ENCODE measurements at places on chromosomes 6 and 20.

DNA sequence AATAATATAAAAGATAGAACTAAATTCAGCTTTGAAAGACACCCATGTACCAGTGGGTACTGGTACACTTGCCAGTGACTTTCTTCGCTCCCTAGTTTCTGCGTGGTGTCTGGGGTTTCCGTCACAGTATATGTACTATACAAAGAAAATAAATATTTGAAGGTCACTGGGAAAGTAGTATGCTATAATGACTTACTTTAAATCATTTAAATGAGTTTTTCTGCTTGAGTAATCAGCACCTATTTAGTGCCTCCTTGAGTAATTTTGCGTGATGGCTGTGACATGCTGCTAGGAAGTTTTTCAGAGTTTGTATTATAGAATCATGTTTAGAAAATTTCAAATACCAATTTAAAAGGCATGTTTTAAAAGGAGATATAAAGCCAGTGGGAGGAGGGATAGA is 3.2 kb upstream of the CTCFL start:
- peaks cover 2% of the 10 kb centered on the region for H3K27me3 ChIP-seq
- no peak overlapping the region for H3K4me3 ChIP-seq
- DNase-seq: no peak
- H3K4me1 ChIP-seq: peaks cover 1% of the 10 kb centered on the region
- H3K27ac ChIP-seq: no peak overlapping the region
- no peaks in the 10 kb centered on the region for H3K36me3 ChIP-seq

DNA sequence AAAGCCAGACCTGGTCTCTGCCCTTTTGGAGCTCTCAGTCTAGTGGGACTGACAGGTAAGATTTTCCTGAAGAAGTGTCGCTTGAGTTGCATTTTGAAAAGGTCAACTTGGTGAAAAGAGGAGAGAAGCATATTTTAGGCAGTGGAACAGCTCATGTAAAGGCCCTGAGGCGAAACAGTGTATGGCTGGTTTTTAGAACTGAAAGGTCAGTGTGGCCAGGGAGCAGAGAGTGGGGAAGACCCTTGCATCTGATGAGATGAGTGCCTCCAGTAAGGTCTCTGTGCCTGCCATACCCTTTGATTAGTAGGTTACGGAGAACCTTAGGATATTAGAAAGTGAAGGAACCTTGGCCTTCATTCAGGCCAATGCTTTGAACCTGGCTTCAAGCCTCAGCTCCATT is 55.9 kb upstream of the SAYSD1 start:
- DNase-seq: no peak
- H3K27ac ChIP-seq: no peak overlapping the region
- peaks cover 21% of the 10 kb centered on the region for H3K4me1 ChIP-seq
- H3K4me3 ChIP-seq: no peak overlapping the region

DNA sequence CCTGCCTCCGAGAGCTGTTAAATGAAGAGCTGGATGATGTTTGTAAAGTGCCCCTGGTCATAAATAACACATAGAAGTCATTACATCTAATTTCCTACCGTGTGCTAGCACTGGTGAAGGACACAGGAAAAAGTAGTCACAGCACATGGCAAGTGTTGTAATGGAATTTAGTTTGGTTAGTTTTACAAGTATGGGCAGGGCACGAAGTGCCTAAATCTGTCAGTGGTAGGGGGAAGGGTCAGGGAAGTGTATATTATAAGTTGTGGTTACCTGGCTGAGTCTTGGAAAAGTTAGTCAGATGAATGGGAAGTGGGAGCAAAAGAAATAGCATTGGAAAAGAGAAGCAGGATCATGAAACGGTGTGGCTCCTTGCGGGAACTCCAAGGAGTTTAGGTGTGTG is 1.6 kb downstream of the RIPPLY2 start:
- H3K27ac ChIP-seq: peak overlapping the region; percentile 15

GRCh38 chr6:90124874-90125510 is 171.7 kb downstream of the BACH2 start:
- no peak overlapping the region for H3K4me3 ChIP-seq
- no peaks in the 10 kb centered on the region for H3K27me3 ChIP-seq
- DNase-seq: no peak
- peak overlapping the region; percentile 55 for H3K27ac ChIP-seq

DNA sequence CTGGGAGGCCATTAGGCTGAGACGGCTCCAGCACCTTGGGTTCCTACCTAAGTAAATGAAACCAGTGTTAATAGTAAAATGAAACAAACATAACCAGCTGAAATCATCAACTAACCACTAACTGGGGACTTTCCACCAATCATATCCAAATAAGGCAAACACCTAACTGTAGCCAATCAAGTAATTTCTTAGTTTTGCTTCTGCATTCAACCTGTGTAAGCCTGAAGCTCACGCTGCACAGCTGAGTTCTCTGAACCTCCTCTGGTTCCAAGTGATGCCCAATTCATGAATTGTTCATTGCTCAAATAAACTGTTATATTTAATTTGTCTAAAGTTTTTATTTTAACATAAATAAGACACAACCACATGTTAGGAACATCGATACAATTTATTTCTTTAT is 22.5 kb downstream of the KLHL32 start:
- no peaks in the 10 kb centered on the region for H3K27me3 ChIP-seq
- no peaks in the 10 kb centered on the region for H3K36me3 ChIP-seq
- no peak overlapping the region for H3K4me3 ChIP-seq
- no peak overlapping the region for H3K27ac ChIP-seq
- H3K4me1 ChIP-seq: no peaks in the 10 kb centered on the region

DNA sequence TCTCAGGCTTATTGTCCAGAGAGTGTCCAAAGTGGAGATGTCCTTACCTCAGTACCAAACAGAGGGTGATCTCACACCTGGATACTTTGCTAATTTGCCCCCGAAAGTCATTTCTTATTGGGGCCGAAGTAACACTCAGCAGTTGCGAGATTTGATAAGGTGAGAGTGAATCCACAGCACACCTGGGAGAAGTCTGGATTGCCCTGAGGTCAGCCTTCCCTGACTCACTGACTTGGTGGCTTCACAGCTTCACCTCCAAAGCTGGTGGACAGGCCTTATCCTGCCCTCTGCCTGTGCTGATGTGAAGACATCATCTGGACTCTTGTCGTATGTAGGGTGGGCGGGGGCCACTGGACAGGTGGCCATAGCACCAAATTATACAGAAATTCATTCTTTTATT is 101.9 kb upstream of the ARMC2 start:
- no peak overlapping the region for H3K4me3 ChIP-seq
- H3K27me3 ChIP-seq: peaks cover 12% of the 10 kb centered on the region
- no peak for DNase-seq
- H3K27ac ChIP-seq: no peak overlapping the region

- DNase-seq: no peak
- H3K27me3 ChIP-seq: peaks cover 2% of the 10 kb centered on the region
- H3K4me3 ChIP-seq: no peak overlapping the region
- H3K36me3 ChIP-seq: no peaks in the 10 kb centered on the region
Measured at GRCh38 chr20:46936415-46937156, 41.9 kb downstream of the EYA2 start.

DNA sequence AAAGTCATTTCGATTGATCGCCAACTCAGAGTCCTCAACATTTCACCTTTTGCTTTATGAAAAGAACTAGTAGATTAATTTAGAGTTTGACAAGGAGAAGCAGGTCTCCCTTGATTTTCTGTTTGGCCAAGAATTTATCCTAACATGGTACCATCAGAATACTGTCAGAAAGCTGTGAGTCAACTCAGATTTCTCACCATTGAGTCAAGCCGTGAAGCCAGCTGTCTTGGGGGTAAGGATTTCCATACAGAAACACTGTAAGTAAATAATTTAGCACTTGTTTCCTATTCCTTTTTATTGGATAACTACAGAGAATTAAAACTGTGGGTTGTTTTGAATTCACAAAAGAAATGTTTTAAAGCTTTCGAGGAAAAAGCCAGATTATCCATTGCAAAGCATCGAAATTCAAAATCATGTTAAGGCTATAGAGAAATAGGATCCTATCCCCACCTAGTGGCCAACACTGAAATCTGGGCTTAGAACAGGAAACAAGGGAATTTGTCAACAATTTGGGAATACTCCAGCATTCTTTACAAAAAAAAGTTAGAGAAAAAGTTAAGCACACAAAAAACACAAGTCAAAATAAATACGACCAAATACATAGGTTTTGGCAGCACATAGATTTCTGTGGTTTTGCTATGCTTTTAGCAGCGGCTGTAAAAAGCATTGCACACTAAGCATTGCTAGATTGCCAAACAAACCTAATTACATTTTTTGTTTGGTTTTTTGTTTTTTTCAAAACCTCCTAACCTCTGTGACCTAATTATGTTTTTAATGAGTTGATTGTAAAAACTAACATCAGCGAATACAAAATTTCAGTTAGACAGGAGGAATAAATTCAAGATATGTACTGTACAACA is 44.2 kb downstream of the COL11A2 start:
- no peak for DNase-seq
- peaks cover 5% of the 10 kb centered on the region for H3K4me1 ChIP-seq
- H3K36me3 ChIP-seq: no peaks in the 10 kb centered on the region
- H3K4me3 ChIP-seq: no peak overlapping the region
- H3K27ac ChIP-seq: no peak overlapping the region
- H3K27me3 ChIP-seq: peaks cover 13% of the 10 kb centered on the region

Data from activated naive CD8-positive, alpha-beta T cell treated with anti-CD3 and anti-CD28 coated beads, Interleukin-2, amount 50 U/mL, for 24 hours (primary cell).